ENCODE measurements at places on chromosomes 12 and 14.
A peak's percentile ranks its signal among the peaks of the same experiment; 100 is the strongest.

DNA sequence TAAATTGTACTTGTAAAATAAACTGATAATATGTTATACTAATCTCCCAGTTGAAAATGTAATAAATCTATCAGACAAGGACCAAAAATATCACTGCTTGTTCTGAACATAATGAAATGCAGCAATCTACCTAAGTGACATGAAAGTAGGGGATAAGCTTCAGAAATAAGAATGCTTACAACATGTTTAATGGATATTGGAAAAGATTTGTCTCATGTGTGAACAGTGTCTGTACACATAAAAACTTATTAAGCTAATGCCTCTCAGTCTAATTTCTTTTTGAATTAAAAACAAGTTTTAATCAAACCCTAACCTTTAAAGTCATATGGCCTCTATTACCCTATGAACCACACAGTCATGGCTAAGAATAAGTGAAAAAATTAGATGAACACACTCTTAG is 465.3 kb downstream of the MDGA2 start:
- no peak for DNase-seq

- peak; percentile 59 for DNase-seq
Measured at GRCh38 chr12:27899151-27899661, 73.3 kb downstream of the PTHLH start.

GRCh38 chr14:97217111-97217885 is 420.1 kb downstream of the VRK1 start:
- DNase-seq: no peak

DNA sequence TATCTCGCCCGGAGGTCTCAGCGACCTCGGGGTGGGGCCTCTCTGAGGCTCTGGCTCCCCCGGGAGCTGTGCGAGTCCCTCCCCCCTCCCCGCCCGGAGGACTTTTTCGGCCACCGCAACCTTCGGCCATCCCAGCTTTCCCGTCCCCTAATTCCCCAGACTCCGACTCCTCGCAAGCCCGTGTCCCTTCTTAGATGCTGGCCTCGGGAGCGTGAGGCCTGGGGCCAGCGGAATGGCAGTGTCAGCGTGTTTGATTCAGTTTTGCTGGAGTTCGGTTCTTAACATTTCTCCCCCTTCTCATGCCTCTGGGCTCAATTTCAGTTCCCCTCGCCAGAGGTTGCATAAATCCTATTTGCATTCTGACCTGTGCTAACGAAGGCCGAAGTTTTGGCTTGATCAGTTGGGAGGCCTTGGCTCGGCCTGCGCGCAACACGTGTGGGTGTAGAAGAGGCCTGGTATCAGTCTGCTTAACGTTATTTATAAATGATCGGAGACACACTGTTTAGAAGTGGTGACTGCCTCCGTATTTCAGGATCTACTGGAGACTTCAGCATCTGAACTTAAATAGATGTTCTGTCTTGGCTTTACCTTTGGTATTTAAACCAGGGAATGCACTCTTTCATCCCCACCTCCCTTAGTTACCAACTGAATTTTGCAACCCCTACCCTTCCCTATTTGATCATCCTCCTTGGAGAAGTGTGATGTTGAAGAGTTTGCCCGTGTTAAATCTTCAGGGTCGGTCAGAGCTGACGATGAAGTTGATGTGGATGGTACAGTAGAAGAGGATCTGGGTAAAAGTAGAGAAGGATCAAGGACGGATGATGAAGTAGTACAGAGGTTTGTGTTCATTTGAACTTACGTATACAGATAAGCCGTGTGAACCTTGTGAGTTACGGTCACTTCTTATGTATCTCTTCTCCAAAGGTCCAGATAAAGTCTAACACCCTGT is 851 bp downstream of the HSP90B1 start:
- peak; percentile 53 for DNase-seq

GRCh38 chr14:63297372-63298063 is 21.2 kb downstream of the GPHB5 start:
- DNase-seq: no peak

- DNase-seq: no peak
Measured at GRCh38 chr12:104464899-104465298, 8.2 kb downstream of the CHST11 start.

DNA sequence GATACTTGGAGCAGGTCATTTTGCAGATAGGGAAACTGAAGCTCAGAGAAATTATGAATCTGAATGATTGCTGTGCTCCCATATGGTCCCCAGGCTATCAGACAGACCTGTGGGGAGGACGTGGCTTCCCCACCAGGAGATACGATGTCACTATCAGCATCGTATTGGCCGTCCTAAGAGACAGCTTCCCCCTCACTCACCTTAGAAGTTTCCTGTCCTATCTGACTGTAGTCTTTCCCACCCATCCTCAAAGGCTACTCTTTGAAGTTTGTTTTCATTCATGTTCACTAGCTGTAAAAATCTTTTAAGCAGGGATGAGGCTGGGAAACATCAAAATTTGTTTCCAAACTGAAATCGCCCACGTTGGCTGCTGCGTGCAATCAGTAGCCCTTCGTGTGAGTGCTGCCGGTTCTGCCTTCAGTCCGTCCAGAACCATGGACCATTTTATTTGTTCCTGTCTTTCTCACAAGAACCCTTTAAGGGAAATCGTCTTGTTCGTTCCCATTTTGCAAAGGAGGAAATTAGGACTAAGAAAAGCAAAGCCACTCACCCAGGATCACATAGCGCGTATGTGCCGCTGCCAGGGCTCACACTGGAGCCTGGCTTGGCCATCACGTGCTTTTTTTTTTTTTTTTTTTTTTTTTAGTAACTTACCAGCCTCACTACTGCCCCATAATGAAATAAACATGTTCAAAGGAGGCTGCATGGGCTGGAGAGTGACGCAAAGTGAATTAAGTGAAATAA is 1.0 kb upstream of the KDM2B start:
- DNase-seq: no peak

DNA sequence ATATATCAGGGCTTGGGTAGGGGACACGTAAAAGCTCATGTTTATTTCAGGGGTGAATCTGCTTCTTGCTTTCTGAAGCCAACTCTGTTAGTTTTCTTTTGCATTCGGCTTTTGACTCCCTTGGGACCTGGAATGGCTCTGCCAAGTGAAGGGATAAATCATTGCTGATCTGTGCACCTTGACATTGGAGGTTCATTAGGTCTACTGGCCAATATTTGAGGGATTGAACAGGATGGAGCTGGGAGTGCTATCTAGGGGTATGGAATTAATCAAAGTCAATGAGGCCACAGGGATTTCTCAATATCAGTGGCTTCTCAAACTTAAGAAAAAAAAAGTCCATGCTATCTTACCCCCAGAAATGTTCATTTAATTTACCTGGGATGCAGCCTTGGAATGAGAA is 203.5 kb upstream of the RMST start:
- no peak for DNase-seq

Data from RKO (cell line).